Germinal center (tissue), 1 donor: ENCODE measurements at places on chromosomes 3 and 15.

GRCh38 chr15:90716317-90716975 is 700 bp upstream of the BLM start:
- no peak for DNase-seq

GRCh38 chr15:99182791-99183190 is 66.6 kb downstream of the TTC23 start:
- no peak for DNase-seq

- DNase-seq = no peak
These were observed 217.8 kb downstream of the CHST2 start for GRCh38 chr3:143337387-143337786.

DNA sequence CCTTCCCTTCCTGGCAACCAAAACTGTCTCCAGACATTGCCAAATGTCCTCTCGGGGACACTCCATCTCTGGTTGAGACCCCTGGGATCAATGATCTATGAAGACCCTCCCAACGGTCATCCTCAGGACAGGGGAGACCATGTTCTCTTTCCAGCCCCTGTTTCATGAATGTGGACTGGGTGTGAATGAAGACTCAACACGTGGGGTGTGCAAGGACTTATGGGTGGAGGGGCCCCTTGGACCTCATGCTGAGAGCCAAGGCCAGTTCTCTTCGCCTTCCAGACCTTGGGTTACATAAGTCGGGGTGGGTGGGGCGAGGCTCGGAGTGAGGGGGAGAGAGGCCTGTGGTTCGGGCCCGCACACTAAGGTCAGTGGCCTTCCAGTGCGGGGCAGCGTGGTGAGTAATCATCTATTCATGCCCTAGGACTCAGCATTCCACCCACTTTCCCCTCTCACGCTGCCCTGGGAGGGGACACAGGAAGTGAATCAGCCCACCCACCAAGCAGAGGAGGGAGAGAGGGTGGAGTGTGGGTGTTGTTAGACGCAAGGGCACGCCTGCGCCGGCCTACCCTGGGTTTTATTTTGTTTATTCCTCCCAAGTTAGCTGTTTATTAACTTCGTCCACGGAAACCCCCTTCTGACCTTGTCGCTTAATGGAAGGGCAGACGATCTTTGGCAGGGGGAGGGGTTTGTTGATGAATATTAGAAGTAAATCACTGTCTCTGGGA is 6.7 kb downstream of the PAQR5 start:
- no peak for DNase-seq

DNA sequence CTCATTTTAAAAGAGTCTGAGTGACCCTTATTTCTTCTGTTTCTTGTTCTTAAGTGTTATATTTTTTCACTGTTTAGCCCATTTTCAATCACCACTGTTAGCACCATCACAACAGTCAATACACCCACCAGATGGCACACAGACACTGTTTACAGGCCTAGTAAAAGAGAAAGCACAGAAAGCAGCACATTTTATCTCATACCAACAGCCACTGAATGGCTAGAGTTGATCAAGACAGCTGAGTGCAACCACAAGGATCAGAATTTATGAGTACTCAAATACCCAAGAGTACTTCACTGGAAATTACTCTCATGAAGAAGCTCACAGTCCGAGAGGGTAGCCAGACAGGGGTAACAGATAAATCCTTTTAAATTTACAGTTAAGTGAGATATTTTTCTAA is 127.0 kb downstream of the TFDP2 start:
- no peak for DNase-seq

- DNase-seq = no peak
These were observed 26.2 kb upstream of the ZNF770 start for GRCh38 chr15:35014241-35014640.

DNA sequence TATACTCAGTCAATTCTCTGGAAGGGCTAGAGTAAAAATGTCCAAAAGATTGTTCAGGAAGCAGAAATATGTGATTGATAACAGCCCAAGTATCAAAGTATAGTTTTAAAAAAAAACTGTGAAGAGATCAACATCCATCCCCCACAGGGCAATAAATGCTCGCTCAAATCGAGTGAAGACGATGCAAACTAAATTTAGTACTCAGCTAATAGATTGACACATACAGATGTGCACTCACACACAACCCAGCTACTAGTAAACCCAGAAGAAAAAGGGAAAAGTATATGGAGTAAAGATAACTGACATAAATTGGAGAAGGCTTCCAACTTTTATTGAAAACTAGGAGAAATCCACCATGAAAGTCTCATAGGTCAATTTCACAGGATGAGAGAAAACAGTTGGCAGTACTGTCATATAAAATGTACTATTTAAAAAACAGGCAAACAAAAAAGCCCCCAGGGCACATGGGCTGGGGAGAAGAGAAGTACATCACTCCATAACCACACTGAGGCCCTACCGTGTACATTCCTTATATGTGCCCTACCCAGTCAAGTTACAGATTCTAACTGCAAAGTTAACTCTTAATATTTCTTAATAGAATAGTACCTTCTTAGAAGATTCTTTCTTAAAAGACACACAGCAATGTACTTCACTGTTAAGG is 125.7 kb downstream of the TBL1XR1 start:
- no peak for DNase-seq

DNA sequence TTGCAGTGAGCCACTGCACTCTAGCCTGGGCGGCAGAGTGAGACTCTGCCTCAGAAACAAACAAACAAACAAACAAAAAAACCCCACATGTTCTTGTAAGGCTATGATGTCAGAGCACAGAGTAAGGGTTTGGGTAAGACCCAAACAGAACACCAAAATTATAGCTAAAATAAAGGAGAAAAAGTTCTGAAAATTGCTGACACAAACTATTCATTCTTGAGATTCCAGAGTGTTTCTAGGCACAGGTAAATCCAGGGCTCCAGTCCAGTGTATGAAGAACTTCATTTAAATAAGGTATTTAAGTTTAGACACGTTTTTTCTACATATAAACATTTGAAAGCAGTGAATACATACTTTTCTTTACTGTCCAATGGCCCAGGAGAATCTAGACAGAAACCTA is 3.9 kb downstream of the CDC25A start:
- no peak for DNase-seq
